ENCODE measurements at places on chromosomes 2 and 18. TPM values are rescaled to one million over a fixed set of nuclear protein-coding genes. Genes with fewer than 3 reads are reported as not detected.

- peak; percentile 19 for DNase-seq
Measured at GRCh38 chr18:35324926-35325655, 19.1 kb downstream of the ZNF24 start.

- peak; percentile 34 for DNase-seq
Measured at GRCh38 chr2:104755026-104755878, 98.7 kb upstream of the POU3F3 start.

Gene UGT1A4
- total RNA-seq, result not detected

DNA sequence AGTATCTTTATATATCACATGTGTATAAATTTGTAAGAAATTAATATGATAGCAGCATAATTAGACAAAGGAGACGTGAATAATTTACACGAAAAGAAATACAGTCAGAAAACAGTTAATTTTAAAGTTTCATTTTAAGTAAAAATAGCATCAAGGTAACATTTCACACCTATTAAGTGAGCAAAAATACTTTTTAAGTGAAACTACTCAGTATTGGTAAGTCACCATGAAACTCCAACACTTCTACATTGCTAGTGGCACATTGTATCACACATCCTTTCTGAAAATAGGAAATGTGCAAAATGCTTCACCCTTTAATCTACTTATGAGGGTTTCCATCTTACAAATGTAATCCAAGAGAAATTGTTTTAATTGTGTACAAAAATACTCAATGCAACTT lies 287.9 kb upstream of the EPAS1 start:
- no peak for DNase-seq

DNA sequence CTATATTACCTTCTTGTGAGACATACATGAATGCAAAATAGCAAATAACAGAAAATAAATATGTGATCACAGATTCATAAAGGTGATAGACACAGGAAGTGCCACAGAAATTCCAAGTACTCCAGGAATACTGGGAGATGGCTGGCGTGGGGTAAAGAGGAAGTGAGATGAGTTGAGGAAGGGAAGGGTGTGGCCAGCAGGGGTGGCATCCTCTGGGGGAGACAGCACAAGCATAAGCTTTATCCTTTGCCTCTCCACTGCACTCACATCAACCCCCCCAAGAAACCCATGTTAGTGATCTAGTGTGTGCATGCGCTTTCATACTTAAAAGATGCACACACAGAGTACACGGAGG lies 94.8 kb upstream of the B3GNT7 start:
- no peak for DNase-seq

DNA sequence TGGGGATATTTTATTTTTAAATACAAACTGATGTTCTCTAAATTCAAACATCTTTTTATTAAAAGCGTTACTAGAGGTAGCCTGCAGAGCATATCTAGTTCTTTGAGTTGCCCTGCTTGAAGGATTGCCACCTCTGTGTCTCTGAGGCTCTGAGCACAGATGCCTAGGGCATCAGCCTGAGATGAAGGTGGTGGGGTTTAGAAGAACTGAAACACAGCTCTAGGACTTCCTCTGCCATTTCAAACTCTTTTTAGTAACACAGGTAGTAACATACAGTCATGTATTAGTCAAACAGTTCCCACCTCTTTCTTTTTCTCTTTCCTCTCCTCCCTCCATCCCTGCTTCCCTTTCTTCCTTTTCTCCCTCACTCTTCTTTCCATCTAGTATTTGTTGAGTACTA lies 57.6 kb downstream of the TTC21B start:
- DNase-seq, result no peak

GRCh38 chr18:79766308-79766707 lies 31.4 kb upstream of the KCNG2 start:
- DNase-seq, result no peak

GRCh38 chr2:122755281-122755780 lies 999.9 kb downstream of the TSN start:
- DNase-seq, result no peak

GRCh38 chr2:190978389-190979053 lies 35.5 kb downstream of the STAT1 start:
- DNase-seq, result peak; percentile 27

DNA sequence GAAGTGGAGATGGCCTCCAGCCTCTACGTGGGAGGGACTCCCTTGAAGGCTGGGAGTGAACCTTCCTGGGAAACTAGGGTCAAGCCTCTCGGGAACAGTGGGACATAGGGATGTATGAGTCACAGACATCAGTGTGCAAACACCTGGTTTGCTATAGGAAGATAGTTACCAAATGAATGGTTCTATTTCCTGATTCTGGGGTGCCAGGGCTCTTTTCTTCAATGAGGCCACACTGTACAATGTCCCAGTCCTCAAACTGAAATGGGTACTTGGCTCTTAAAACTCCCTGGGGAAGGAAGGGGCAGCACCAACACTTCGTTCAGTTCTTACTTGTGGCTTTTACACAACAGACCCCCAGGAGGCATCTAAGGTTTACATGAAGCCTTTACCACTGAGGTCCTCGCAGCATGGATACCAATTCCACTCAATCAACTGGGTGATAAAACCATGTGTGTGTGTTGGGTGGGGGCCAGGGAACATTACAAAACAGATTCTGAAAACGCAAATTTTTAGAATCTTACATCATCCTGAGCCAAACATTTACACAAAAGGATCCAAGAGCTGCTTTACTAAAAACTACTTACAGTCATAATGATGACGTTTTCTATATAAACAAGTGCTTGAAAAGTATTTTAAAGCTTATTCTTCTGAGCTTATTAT lies 10.4 kb downstream of the ERFE start:
- DNase-seq, result peak; percentile 93

GRCh38 chr2:217107480-217107879 lies 247.6 kb upstream of the TNP1 start:
- DNase-seq, result no peak

DNA sequence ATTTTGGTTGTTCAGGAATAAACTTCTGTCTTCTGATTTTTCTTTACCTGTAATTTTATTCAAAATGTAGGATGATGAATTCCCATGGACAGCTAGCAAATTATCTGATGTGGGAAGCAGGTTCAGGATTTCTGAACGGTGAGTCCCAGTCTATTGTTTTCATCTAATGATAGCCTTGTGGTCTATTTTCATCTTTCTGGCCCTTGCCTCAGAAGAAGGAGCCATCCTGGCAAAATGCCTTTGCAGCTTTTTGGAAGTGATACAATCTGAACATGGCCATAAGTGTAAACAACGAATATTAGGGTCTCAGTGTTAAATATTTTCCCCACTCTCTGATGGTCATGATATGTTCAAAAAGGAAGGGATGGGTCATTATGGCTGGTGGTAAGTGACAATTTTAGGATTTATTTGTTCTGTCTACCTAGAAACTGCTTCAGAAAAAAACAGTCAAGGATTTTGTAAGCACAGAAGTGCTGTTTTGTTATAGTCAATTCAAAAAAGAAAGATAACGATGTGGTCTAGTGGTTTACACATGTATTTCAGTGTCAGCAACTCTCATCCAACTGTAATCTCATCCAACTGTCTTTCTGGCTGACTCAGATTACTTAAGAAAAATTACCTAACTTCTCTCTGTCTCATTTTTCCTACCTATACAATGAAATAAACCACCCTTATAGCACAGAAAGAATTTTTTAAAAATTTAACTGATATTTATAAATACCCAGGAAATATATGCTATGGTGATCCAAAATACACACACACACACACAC lies 272.6 kb upstream of the ERBB4 start:
- DNase-seq, result peak; percentile 85

Data from fibroblast of lung (primary cell).